ENCODE measurements at places on chromosomes 13 and 19.

- no peak for DNase-seq
Observed at GRCh38 chr19:49809160-49809940, 3.7 kb downstream of the FUZ start.

GRCh38 chr19:5157186-5157585 lies 183.4 kb downstream of the PTPRS start:
- no peak for DNase-seq

- no peak for DNase-seq
Observed at GRCh38 chr19:49432141-49433073, 7.2 kb downstream of the GFY start.

- no peak for DNase-seq
Observed at GRCh38 chr13:85091631-85092234, 707.5 kb downstream of the SLITRK6 start.

GRCh38 chr13:83355041-83355440 lies 527.2 kb downstream of the SLITRK1 start:
- DNase-seq: no peak

GRCh38 chr13:78129359-78129758 lies 210.7 kb upstream of the EDNRB start:
- DNase-seq: no peak

DNA sequence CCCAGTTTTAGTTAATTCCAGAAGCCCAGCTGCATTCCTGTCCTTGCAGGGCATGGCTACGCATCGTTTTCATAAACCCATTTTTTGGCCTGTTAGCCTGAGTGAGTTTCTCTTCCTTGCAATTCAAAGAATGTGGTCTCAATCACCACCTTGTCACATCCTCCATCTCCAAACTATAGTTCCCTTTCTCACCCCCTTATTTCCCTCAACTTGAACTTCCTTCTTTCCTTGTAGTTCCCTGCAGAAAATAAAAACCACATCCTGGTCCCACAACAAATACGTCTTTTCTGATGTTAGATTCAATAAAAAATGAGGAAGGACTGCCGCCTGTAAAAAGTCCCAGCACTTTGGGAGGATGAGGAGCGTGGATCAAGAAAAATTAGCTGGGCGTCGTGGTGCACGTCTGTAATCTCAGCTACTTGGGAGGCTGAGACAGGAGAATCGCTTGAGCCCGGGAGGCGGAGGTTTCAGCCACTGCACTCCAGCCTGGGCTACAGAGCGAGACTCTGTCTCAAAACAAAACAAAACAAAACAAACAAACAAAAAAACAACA lies 13.2 kb downstream of the ADGRE3 start:
- DNase-seq: no peak

GRCh38 chr13:71399631-71400215 lies 467.3 kb downstream of the DACH1 start:
- DNase-seq: no peak

DNA sequence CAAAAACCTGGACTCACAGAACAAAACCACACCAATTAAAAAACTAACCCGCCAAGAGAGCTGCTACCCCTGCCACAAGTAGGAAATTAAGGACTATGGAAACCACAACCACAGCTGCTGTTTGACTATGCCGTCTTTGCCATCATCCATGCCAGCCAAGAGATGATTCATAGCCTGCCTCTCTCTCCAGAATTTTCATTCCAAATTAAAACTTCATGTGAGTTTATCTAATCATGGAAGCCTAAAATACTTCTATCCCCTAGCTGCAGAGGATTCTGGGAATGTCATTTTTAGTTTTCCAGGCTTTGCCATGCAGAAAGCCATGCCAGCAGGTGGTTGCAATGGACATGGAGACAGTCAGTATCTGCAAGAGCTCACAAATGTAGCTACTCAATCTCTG lies 27.6 kb upstream of the GTF2F2 start:
- no peak for DNase-seq

DNA sequence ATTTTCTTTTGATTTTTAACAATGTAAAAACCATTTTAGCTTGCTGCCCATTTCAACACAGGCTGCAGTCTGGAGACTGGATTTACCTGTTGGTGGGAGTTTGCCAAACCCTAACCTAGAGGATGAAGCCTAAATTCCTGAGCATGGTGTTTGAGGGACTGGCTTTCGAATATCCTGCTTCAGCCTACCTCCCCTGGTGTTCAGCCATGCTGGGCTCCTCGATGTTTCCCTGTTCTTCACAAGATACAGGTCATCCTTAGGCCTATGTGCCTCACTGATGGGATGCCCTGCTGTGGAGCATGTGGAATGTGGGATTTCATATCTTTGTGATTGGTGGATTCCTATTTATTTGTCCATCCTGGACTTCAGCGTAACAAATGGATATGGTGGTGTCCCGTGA lies 20.4 kb upstream of the ERCC5 start:
- no peak for DNase-seq

Data from stimulated activated CD8-positive, alpha-beta memory T cell treated with anti-CD3 and anti-CD28 coated beads, Interleukin-15, amount 100 ng/mL, for 4 hours (primary cell).